Progenitor cell of endocrine pancreas (in vitro differentiated cells): ENCODE measurements at places on chromosomes 1 and 21. TPM values are rescaled to one million over a fixed set of nuclear protein-coding genes. Genes with fewer than 3 reads are reported as not detected.

MROH9 gene
- total RNA-seq = not detected in 2 replicates

AMY1A gene
- total RNA-seq = not detected in 2 replicates

FCRL5 gene
- not detected in 2 replicates for total RNA-seq

OR14A2 gene
- total RNA-seq = not detected in 2 replicates

LMOD1 gene
- 0.41 and 0.62 TPM in 2 replicates for total RNA-seq

- H3K27ac ChIP-seq = no peak overlapping the region
- peaks cover 19% of the 10 kb centered on the region for H3K27me3 ChIP-seq
- no peak overlapping the region for H3K4me3 ChIP-seq
- peaks cover 19% of the 10 kb centered on the region for H3K4me1 ChIP-seq
- no peak for DNase-seq
- no peaks in the 10 kb centered on the region for H3K36me3 ChIP-seq
Observed at GRCh38 chr1:239722035-239722434, 335.7 kb downstream of the CHRM3 start.

DNA sequence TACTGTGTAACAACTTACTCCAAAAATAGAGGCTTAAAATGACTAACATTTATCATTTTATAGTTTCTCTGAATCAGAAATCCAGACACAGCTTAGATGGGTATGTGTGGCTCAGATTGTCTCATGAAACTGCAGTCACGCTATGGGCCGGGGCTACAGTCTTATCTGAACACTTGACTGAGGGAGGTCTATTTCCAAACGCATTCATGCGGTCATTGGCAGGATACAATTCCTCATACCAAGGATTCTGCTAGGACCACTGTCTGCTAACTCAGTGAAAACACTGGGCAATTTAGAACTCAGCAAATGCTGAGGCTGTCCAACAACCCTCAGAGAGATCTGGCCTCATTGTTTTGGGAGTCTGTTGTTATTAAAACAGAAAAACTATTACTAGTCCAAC is 178.6 kb downstream of the TBX15 start:
- no peak overlapping the region for H3K4me3 ChIP-seq
- H3K36me3 ChIP-seq = no peaks in the 10 kb centered on the region
- no peaks in the 10 kb centered on the region for H3K4me1 ChIP-seq
- no peaks in the 10 kb centered on the region for H3K27me3 ChIP-seq
- no peak for DNase-seq

GRCh38 chr1:173420330-173420806 is 56.8 kb upstream of the PRDX6 start:
- DNase-seq = peak; percentile 40

DNA sequence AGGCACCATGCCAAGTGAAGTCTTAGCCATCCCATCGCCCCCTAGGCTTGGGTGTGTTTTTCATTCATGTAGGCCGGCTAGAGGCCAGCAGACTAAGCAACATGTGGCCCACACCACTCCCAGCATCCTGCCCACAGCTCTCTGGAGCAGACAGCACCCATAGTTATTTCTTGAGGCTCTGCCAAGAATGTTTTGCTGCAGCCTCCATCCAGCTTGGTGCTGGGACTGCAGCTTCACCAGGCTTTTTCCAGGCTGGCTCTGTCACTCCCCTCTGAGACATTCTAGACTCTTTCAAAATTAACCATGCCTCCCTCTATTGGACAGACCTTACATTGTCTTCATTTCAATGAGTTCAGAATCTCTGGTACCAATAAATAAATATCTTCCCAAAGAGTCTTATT is 104.2 kb downstream of the DUSP10 start:
- H3K36me3 ChIP-seq = no peaks in the 10 kb centered on the region
- no peaks in the 10 kb centered on the region for H3K27me3 ChIP-seq
- no peak overlapping the region for H3K27ac ChIP-seq
- H3K4me3 ChIP-seq = no peak overlapping the region

GRCh38 chr1:201469645-201470074 is 672 bp upstream of the PHLDA3 start:
- peaks cover 14% of the 10 kb centered on the region for H3K4me1 ChIP-seq
- H3K36me3 ChIP-seq = peaks cover 5% of the 10 kb centered on the region
- no peak for DNase-seq
- H3K27me3 ChIP-seq = peaks cover 39% of the 10 kb centered on the region
- peak overlapping the region; percentile 62 for H3K27ac ChIP-seq

GRCh38 chr1:33805988-33806387 is 57.9 kb upstream of the HMGB4 start:
- DNase-seq = no peak
- peaks cover 5% of the 10 kb centered on the region for H3K27me3 ChIP-seq
- no peaks in the 10 kb centered on the region for H3K36me3 ChIP-seq

DNA sequence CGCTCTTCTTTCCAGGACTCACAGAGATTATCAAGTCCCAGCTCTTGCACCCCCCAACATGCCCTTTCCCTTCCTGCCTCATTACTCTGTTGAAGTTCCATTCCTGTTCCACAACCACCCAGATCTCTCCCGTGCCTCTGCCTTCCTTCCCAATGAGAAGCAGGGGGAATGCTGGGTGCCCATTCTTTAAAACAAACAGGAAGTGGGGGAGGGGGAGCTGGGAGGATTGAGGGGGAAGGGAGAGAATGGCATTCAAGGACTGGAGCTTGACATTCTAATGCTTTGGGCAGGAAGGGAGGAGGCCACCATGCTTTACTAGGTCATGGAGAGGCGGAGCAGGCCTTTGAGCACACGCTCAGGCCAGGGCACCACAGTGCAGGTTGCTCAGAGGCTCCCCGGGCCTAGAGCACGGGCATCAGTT is 150.3 kb upstream of the IRF2BP2 start:
- no peak overlapping the region for H3K27ac ChIP-seq
- no peak for DNase-seq
- H3K36me3 ChIP-seq = no peaks in the 10 kb centered on the region
- H3K4me3 ChIP-seq = no peak overlapping the region
- H3K27me3 ChIP-seq = no peaks in the 10 kb centered on the region
- H3K4me1 ChIP-seq = peaks cover 11% of the 10 kb centered on the region
